ENCODE measurements at places on chromosomes 16 and 17. TPM values are rescaled to one million over a fixed set of nuclear protein-coding genes. Genes with fewer than 3 reads are reported as not detected.

- DNase-seq: no peak
Measured at GRCh38 chr17:27072885-27073284, 221.0 kb upstream of the WSB1 start.

GRCh38 chr16:73396556-73396955 is 348.6 kb upstream of the ZFHX3 start:
- DNase-seq: no peak

DNA sequence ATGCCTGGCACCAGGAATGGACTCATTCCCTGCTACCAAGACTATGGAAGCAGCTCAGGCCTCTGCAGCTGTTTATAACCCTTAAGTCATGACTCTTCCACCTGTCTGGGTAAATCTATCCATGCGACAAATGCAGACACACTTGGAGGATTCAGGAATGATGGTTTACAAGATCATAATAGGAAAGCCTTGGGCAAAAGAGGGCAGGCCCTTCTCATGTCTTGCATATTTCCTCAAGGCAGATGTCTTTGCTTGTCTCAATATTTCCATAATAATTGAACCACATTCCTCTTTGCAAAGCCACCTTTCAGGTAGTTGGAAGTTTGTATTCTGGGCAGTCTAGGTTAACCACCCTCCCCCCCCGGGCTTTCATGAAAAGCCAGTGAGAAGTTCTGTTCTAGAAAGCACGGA is 884 bp upstream of the JPT1 start:
- no peak for DNase-seq

- no peak for DNase-seq
Measured at GRCh38 chr16:4060009-4060408, 56.2 kb downstream of the ADCY9 start.

- DNase-seq: no peak
Measured at GRCh38 chr16:49645263-49645662, 210.6 kb downstream of the ZNF423 start.

- peak; percentile 13 for DNase-seq
Measured at GRCh38 chr17:78697122-78697521, 85.0 kb downstream of the CYTH1 start.

DNA sequence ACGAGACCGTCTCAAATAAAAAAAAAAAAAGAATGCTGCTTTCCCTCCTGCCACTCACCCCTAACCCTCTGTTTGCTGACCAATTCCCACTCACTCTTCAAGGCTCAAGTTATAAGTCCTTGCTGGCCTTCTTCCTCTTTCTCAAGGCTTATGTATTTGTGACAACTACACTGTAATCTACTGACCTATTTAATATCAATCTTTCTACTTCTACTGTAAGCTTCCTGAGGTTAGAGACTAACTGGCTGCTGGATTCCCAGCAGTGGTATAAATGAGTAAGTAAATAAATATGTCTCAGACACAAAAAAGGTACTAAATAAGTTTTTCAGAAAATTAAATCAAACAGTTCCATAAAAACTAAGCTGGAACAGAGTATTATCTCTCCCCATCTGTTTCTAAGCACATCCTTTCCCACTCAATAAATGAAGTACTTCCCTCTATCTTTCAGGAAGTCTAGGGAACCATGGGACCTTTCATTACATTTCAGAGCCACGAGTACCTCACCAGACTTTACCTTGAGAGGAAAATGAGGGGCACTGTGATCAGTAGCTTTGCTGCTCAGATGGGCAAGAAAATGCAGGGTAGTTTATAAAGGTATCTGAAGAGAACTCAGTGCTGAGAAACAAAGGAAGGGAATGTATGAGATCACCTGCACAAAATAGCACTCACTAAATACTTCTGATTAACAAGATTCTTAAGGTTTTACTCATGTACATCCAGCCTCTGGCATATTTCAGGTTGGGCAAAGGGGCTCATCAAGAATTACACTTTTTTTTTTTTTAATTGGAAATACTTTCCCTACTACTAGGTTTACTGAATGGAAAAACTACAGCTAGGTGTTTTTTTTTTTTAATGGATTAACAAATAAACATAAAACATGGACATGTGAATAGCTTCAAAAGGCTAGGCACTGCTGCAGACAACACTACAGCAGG is 10.8 kb downstream of the SSH2 start:
- peak; percentile 62 for DNase-seq

- no peak for DNase-seq
Measured at GRCh38 chr17:73203135-73203787, 10.4 kb downstream of the COG1 start.

STAC2 gene
- polyA plus RNA-seq: not detected

CDK5R1 gene
- 0.63 TPM for polyA plus RNA-seq

SLC4A1 gene
- polyA plus RNA-seq: not detected
